ENCODE measurements at places on chromosomes 16 and 17. TPM values are rescaled to one million over a fixed set of nuclear protein-coding genes. Genes with fewer than 3 reads are reported as not detected.

The KRTAP17-1 gene
- total RNA-seq, result not detected

The GFAP gene
- total RNA-seq, result not detected

The ANKS3 gene
- total RNA-seq, result 6.4 TPM

The KRTAP4-5 gene
- total RNA-seq, result not detected

The SPNS3 gene
- total RNA-seq, result 0.08 TPM

The KRT12 gene
- not detected for total RNA-seq

The MT3 gene
- not detected for total RNA-seq

The CLEC18B gene
- 2.0 TPM for total RNA-seq

The HOXB7 gene
- 22.4 TPM for total RNA-seq

The DNAH9 gene
- not detected for total RNA-seq

The LAT gene
- 0.50 TPM for total RNA-seq

The CRYM gene
- 0.29 TPM for total RNA-seq

The OR2C1 gene
- total RNA-seq, result not detected

The LIMD2 gene
- total RNA-seq, result 27.8 TPM

The TP53TG3B gene
- total RNA-seq, result not detected

The MMP15 gene
- total RNA-seq, result 1.6 TPM

The ZFPM1 gene
- 0.29 TPM for total RNA-seq

The HOXB4 gene
- 0.45 TPM for total RNA-seq

The ICAM2 gene
- 0.14 TPM for total RNA-seq

The MYO15B gene
- 0.02 TPM for total RNA-seq

Measured in H4 (cell line).